ENCODE measurements at places on chromosomes 12 and 14.

- DNase-seq: no peak
Observed at GRCh38 chr14:55370883-55371455, 40.7 kb downstream of the ATG14 start.

DNA sequence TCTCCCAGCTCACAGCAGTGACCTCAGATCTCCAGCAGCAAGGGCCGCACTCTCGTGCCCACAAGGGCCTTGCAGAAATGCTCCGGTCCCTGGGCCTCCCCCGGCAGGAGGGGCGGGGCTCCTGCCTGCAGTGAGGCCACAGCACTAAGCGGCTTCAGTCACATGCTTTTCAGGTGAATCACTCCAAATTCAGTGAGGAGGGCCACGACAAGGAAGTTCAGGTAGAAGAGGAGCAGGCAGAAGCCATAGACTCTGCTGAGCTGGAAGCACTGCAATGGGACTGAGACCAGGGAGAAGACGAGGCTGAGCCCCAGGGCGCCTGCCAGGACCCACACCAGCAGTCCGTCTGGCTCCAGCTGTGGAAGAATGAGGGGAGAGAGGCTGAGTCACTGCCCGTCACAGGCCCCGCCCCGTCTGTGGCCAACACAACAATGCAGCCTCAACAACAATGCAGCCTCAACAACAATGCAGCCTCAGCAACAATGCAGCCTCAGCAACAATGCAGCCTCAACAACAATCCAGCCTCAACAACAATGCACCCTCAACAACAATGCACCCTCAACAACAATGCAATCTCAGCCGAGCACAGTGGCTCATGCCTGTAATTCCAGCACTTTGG is 35.2 kb downstream of the SLC8B1 start:
- DNase-seq: no peak

DNA sequence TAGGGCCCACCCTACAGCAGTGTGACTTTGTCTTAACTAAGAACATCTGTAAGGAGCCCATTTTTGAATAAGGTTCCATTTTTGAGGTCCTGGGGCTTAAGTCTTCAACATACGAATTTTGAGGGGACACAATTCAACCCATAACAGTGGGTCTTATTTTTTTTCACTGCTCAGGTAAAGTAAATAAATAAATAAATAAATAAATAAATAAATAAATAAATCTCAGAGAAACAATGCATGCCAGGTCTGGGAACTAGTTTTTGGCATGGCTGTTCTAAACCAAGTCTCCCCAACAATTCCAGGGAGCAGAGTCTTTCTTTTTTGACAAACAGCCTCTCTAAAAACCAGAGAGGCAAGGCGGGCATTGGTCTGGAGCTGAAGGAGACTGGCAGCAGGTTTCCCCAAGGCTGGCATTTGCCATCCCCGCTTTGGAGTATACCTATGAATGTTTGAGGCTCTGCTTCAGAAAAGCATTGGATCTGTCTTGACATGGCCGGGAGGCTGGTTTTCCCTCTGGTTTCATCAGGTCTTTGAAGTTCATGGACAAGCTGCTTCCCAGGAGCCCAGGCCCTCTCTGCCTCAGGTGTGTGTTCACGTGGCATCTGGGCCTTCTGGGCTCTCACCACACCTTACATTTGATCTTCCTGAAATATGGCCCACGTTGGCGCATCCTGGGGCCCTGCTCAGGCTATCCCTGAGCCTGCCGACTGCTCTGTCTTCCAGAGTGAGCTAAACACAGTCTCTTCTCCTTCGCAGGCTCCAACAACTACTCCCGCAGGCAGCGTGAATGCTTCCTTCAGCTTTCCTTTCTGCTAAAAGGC is 545.2 kb downstream of the BCL11B start:
- no peak for DNase-seq

GRCh38 chr12:2498964-2499500 is 295.7 kb upstream of the FKBP4 start:
- no peak for DNase-seq

DNA sequence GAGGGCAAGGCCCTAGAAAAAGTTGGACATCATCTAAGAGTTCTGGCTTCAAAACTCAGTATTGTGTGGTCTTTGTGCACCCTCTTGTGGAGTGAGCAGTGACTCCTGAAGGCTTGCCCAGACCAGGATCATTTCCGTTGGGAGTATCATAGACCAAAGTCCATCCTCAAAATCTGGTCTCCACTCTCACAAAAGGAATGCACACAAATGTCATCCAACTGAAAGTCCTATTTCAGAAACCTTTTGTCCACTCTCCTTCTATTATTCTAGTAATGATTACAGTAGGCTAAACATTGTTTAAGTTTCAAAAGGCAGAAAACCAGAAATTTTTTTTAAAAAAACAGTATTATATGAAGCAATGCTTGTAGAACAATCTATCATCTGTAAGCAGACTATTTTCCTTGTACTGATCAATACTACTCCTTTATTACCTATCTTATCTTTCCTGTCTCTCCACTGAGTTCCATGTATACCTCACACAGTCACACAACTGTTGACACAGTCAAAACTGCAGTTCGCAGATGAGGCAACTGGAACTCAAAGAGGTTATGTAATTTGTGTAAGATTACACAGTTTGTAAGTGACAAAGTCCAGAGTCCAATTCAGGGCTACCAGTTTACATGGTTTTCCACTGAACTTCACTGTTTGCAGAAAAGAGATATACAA is 41.4 kb downstream of the COX16 start:
- DNase-seq: no peak

DNA sequence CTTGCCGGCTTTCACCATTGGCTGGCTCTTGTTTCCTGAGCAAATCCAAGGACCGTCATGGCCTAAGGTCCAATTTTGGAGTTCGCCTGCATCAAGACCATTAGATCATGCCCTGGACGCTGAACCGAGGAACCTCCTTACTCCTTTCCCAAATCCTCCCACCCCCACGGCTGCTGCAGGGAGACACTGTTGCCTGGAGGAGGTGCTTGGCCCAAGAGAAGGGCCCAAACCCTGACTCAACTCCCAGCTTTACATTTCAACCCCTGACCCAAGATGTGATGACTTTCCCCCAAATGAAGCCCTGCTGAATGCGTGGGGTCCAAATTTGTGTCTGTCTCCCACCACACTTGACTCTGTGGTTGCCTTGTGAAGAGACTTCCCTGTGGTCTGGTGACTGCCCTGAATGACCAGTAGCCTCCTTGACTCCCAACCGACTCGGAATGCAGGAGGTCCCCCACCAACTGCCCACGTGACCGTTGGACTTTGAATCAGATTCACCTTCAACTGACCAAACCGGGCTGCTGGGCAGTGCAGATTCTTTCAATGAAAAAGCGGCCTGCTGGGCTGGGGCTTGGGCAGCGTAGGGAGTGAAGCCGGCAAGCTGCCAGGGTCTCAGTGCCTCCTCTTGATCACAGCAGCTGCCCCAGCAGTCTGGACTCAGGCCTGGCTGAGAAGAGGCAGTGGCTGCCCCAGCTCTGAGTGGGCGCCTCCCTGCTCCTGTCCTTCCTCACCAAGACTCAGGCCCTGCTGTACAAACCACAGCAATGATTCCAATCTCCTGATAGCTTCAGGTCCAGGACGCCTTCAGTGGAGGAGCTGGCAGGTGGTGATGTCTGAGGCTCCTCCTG is 46.7 kb upstream of the OASL start:
- DNase-seq: no peak

- DNase-seq: no peak
Observed at GRCh38 chr12:99138393-99138792, 493.3 kb downstream of the APAF1 start.

DNA sequence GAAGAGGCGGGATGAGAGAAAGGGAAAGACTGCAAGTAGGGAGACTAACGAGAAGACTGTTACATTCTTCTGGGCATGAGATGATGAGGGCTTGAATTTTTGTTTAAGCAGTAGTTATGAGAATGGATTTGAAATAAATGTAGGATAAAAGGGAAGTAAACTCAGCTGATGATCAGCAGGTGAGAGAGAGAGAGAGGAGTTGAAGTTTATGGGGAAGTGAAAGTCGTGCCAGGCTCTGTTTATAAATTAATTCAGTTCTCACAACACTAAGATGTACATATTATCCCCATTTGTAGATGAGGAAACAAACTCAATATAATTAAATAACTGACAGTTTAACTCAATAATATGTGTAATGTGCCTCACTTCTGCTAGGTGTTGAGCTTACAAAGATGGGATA is 170.0 kb upstream of the RMST start:
- DNase-seq: no peak

- no peak for DNase-seq
Observed at GRCh38 chr14:105117257-105117646, 51.3 kb downstream of the JAG2 start.

DNA sequence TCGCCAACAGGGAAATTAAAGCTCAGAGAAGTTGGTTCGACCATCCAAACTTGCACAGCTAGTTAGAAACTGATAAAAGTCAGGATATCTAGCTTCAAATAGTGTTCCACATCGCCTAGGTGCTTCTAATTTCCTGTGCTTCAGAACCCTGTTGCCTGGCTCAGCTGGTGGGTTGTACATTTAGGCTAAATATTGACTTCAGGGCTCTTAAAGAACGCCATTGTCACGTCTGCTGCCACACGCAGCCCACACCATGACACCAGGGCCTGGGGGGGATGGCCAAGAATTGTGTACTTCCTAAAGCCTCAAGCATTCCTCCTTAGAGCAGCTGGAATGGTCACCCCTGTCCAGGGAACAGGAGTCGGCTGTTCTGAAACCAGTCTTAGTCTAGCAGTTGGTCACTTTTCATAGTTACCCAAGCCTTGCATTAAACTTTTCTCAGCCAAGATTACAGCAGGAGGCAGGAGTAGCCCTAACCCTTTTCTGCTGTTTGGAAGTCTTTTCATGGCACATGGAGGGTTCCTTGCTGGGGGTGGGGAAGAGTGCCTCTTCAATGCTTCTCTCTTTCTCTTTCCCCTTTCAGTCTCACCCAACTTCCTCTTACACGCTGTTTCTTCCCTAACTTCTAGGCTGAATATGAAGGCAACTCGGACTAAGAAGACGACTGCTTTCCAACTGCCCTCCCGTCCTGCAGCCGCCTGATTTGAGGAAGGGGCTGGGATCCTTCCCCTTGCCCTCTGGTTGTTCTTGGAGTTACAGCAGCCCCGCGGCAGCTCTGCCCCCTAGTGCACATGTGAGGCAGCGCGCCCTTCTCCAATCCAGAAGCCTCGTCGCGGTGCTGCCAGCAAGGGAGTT is 17.1 kb downstream of the FOS start:
- DNase-seq: no peak

DNA sequence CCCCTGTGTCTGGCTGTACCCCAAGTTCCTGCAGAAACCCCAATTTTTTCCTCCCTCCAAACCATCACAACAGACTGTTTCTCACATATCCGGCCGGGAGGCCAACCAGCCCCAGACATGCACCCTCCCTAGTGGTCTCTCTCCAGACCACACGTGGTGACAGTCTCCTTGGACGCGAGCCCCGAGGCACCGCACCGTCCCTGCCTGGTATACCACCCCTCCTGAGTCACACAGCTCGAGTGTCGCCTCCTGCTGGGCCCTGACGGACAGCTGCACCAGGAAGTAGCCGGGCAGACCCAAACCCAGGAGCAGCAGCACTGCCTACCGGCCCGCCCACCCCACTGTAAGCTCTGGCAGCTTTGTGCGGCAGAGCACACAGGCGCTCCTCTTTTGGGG is 97.4 kb downstream of the RFLNA start:
- no peak for DNase-seq

GRCh38 chr14:20680843-20681347 is 3.5 kb upstream of the RNASE4 start:
- DNase-seq: no peak

GRCh38 chr12:22275843-22276242 is 58.7 kb downstream of the ST8SIA1 start:
- no peak for DNase-seq

- no peak for DNase-seq
Observed at GRCh38 chr14:82230748-82231147, 697.1 kb upstream of the SEL1L start.

- DNase-seq: no peak
Observed at GRCh38 chr14:35897616-35898111, 71.5 kb downstream of the BRMS1L start.

DNA sequence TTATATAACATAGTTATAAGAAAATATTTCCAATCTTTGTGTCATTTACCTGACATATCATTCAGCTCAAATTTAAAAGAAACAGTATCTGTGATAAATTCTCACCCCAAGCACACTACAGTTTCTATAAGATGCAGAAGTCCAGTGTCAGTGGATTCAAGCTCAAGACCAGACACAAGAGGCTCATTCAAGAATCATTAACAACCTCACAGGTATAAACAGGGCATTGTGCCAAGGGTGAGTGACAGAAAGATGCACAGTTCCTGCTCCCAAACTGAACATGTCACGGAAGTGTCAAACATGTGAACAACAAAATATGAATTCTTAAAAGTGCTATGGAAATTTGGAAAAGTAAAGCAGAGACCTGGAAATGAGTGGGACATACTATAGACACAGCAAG is 12.8 kb downstream of the ATP2B1 start:
- DNase-seq: no peak

- no peak for DNase-seq
Observed at GRCh38 chr12:1842183-1842904, 22.0 kb downstream of the LRTM2 start.

DNA sequence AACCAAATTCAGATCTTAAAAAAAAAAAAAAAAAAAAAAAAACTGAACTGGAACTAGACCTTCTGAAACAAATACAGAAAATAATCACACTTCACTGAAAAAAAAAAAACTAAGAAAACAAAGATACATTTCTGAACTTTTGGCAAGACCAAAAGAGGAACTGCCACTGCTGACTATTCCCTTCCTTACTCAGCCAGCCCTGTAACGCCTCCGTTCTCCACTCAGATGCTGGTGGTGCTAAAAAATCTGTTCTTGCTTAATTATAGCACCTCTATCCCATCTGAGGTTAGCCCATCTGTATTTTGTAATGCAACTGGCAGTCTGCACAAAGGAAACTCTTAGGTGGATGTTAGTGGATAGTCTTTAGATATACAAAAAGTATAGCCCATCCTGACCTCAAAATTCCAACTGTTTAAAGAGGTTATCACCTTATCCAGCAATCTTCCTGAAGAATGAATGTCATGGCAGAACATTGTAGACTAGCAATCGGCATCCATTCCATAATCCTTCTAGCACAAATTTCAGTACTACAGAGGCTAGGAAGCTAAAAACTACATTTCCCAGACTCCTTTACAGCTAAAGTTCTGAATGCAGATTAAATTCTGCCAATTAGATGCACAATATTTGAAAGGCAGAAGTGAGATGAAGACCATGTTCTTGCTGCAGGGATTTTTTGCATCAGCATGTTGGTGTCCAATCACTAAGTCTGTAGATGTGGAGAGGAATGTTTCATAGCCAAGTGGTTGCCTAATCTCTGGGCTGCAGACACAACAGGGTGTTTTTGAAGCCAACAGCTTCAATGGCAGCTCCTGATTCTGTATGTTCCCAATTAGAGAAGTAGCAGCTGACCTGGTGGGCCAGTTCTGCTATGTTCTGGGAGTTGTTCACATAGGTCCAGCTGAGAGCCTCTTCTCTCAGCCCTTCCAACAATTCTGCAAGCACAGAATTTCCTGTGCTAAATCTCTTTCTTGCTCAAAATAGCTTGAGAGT is 5.7 kb downstream of the MAP3K9 start:
- DNase-seq: no peak

- no peak for DNase-seq
Observed at GRCh38 chr12:119208626-119209061, 29.9 kb downstream of the HSPB8 start.
